ENCODE measurements at places on chromosomes 16 and 17.

DNA sequence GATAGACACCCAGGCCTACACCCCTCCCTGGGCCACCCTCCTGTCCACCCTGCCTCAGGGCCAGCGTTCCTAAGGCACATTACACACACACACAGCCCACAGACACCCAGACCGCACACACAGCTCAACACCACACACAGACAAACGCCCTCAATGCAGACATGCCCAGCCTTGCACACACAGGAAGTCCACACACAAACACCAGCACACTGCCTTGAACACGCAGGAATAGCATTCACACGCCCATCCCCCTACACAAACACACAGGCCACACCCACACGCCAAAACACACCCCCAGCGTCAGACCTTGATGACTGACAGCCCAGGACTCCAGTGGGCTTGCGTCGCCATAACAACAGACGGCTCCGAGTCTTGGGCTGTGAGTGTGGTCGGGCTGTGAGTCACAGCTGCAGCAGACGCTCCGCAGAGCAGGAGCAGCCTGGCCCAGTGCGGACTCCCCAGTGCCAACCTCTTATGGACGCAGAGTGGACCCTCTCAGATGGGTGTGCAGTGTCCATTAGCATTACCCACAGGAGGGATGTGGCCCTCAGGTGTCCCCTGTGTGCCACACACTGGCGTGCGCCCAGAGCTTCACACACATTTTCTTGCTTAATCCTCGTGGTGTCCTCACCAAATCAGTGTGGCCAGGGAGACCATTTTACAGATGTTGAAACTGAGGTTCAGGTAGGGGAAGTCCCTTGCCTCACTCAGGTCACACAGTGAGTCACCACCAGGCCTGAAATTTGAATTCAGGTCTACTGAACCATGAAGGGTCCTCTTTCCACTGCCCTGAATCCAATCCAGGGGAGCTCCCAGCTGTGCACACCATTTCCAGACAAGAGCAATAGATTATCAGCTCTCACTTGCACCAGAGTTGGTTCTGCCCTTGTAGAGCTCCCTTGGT is 17.8 kb upstream of the RAI1 start:
- DNase-seq: peak; percentile 96

DNA sequence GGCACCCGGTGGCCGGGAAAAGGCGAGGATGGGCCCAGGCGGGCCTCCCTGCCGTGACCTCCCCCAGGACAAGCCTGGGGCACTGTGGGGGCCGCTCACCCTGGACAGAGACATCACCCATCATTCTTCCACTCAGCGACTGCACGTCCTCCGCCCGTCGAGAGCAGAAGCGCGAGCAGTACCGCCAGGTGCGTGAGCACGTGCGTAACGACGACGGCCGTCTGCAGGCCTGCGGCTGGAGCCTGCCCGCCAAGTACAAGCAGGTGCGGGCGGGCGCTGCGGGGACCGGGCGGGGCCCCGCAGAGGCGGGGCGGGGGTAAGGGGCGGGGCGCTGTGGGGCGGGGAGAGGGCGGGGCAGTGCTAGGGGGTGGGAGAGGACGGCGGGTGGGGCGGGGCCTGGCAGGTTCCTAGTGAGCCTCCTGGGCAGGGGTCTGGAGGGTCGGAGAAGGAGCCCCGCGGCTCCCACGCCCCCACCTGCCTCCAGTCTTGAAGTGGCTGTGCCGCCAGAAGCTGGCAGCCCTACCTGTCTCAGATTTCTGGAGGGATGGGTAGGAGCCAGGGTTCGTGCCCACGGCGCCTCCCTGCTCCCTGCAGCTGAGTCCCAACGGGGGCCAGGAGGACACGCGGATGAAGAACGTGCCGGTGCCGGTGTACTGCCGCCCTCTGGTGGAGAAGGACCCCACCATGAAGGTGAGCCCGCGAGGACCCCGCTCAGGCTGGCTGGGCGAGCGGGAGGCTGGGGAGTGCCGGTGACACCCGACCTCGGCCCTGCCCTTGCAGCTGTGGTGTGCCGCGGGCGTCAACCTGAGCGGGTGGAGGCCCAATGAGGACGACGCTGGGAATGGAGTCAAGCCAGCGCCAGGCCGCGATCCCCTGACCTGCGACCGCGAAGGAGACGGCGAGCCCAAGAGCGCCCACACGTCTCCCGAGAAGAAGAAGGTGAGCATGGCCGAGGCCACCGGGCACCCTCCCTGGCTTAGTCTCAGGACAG is 7.5 kb downstream of the NME3 start:
- no peak for DNase-seq

- DNase-seq: no peak
Measured at GRCh38 chr16:50144211-50144610, 8.9 kb upstream of the TENT4B start.

GRCh38 chr17:72515291-72516065 is 394.7 kb downstream of the SOX9 start:
- DNase-seq: peak; percentile 94

DNA sequence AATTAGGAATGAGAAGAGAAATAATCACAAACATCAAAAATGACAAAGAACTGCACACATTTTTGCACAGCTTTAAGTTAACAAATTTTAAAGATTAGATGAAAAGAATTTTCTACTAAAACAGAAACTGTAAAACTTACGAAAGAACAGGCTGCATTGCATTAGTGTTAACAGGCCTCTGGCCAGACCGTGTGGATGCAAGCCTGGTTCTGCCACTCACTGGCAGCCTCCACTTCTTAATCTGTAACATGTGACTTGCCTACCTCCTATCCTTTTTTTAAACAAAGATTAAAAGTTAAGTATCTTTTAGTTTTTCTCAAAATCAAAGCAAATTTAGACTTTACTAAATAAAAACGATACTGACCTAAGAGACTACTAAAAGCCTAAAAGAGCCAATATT is 37.5 kb downstream of the CREBBP start:
- no peak for DNase-seq

GRCh38 chr16:85428168-85428898 is 184.8 kb upstream of the GSE1 start:
- peak; percentile 20 for DNase-seq

DNA sequence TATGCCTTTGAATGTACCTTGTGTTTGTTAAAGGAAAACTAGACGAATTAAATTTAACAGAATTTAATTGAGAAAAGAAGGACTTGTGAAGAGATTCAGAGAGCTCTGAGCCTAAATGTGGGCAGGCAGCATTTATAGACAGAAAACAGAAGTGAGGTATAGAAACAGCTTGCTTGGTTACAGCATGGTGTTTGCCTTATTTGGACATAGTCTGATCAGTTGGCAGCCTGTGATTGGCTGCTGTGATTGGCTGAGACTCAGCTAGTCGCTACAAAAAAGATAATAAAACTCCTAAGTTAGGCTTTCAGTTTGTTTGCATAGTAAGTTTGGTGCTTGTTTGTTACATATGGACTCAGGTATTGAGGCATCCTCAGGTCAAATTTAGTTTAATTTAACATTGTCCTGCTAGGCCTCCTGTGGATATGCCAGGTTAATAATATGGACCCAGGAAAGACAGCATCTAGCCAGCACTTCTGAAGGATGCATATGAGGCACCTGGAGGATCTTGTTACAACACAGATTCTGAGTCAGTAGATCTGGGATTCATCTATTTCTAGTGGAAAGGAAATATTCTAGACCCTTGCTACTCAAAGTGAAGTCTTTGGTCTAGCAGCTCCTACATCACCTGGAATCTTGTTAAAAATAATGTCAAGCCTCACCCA is 43.4 kb downstream of the SLFN5 start:
- DNase-seq: no peak

DNA sequence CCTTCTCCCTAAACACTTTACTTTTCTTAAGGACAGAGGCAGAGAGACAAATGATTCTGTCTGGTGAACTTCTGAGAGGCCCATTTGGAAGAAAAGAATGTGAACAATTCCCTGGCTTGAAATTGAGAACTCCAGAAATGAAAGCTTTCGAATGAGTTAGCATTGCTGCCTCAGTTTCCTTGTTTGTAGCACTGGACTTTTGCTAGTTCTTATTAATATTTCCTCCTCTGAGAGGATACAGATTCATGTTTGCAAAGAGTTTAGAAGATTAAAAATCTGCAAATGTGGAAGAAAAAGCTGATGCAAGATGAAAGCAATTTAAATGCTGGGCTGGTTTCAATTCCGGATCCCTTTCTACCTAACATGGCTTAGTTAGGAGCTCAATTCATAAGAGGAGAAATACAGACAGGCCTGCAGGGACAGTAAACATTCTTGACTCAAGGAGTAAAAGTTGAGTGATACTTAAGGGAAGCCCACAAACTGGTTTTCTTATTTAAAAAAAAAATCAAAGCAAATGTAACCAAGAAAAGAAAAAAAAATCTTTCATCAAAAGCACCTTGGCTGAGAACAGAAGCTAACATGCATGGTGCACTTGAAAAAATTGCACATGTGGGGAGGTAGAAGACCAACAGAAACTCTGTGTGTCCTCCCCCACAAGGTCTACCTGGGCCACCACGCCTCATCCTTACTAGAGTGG is 27.1 kb downstream of the HNF1B start:
- no peak for DNase-seq

DNA sequence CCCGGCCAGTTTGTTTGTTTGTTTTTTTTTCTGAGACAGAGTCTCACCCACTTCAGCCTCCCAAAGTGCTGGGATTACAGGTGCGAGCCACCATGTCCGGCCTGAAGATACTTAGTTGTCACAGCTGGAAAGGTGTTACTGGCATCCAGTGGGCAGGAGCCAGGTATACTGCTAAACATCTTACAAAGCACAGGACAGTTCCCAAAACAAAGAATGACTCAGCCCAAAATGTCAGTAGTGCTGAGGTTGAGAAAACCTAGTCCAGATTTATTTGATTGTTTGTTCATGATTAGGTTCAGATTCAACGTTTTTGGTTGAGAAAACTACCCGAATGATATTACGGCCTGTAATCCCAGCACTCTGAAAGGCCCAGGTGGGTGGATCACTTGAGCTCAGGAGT is 18.6 kb upstream of the RABEP1 start:
- DNase-seq: no peak

GRCh38 chr17:33049781-33050414 is 58.3 kb downstream of the SPACA3 start:
- DNase-seq: peak; percentile 39

- peak; percentile 65 for DNase-seq
Measured at GRCh38 chr16:28218109-28218508, 6.3 kb upstream of the XPO6 start.

DNA sequence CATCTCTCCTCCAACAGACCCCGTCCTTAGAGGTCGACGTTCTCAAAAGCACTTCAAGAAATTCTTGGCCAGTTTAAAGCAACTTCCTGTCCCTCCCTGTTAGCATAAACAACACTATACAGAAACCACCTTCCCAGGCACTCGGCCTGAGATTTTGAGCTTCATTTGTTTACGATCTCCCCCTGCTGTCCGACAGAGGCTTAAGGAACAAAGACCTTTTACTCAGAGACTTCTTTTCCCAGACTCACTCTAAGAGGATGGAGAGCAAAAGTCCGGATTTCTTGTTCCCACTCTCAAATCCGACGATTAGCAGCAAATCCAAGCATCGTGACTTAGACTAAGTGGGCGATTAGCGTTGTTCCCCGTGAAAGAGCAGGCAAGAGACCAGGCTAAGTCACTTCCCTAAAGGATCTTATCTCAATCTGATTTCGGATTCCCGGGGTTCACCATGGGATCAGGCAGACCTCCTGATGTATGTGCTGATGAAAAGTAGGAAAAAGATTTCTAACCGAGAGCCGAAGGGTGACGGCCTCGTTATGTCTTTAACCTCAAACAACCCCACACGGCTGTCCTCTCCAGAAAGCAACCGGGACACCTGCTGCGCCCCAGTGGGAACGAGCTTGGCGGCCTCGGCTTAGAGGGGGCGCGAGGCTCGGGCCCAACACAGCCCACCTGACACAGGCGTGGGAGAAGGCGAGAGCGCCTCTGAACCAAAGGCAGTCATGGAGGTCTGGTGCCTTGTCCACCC is 598 bp downstream of the INPP5K start:
- peak; percentile 88 for DNase-seq

- no peak for DNase-seq
Measured at GRCh38 chr17:77884967-77885641, 73.4 kb upstream of the TNRC6C start.

DNA sequence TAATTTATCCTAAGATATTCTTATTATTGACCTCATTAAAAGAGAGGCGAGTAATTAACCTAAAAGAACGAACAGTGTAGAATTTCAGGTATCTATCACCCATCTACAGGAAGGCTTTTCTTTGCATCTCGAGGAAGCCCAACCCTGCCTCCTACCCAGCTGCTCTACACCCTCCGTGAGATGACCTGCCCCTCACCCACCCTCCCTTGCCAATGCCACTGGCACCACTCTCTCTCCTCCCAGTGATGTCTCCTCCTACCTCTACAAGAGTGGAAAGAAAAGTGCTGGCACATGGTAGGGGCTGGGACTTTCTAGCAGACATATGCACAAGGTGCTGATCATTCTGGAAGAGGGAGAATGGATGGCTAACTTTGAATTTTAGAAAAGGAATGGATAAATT is 22.9 kb upstream of the FOXJ1 start:
- DNase-seq: no peak

DNA sequence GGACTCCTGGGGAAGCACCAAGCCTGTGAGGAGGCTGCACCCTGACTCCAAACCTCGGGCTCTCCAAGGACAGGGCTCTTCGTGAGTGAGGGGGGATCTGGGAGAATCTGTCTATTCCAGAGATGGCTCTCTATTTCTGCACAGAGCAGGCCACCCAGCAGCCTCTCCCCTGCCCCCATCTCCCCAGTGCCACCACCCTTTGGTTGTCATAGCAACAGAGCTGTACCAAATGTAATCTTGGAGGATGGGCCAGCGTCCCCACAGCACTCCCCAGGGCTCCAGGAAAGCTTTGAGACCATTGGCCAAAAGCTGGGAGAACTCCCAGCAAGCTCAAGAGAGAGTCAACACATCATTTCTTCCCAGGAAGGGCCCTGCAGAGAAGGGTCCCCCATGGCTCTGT is 49.3 kb downstream of the ABCC12 start:
- DNase-seq: no peak

- DNase-seq: no peak
Measured at GRCh38 chr17:74211141-74211911, 2.0 kb upstream of the TTYH2 start.

DNA sequence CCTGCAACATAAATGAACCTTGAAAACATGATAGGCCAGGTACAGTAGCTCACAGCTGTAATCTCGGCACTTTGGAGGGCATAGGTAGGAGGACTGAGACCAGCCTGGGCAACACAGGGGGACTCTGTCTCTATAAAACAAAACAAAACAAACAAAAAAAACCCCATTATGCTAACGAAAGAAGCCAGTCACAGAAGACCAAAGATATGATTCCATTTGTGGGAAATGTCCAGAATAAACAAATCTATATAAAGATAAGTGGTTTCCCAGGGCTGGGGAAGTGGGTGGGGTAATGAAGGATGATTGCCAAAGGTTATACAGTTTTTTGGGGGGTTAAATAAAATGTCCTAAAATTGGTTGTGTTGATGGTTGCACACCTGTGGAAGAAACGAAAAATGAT is 36.5 kb upstream of the SIAH1 start:
- no peak for DNase-seq

- no peak for DNase-seq
Measured at GRCh38 chr17:83153681-83154310, 74.4 kb downstream of the METRNL start.

DNA sequence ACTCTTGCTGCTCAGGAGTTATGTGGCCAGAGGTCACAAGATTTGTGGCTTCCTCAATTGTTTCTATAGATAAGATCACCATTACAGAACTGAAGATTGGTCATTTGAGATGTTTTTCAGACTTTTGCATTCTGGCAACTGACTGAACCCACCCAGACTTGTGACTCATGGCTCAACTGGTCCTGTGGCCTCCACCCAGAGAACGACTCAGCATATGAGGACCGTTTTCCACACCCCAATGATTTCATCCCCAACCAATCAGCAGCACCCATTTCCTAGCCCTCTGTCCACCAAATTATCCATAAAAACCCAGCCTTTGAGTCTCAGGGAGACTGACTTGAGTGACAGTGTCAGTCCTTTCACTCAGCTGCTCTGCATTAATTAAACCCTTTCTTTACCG is 143.2 kb upstream of the ASIC2 start:
- peak; percentile 26 for DNase-seq

All from M059J (cell line).